Endothelial cell of umbilical vein (primary cell): ENCODE measurements at places on chromosomes 5 and 9. TPM values are rescaled to one million over a fixed set of nuclear protein-coding genes. Genes with fewer than 3 reads are reported as not detected.

- H3K4me3 ChIP-seq = no peak overlapping the region
- no peak for DNase-seq
- H3K4me1 ChIP-seq = no peaks in the 10 kb centered on the region
Observed at GRCh38 chr5:147687118-147687517, 95.4 kb downstream of the JAKMIP2 start.

DNA sequence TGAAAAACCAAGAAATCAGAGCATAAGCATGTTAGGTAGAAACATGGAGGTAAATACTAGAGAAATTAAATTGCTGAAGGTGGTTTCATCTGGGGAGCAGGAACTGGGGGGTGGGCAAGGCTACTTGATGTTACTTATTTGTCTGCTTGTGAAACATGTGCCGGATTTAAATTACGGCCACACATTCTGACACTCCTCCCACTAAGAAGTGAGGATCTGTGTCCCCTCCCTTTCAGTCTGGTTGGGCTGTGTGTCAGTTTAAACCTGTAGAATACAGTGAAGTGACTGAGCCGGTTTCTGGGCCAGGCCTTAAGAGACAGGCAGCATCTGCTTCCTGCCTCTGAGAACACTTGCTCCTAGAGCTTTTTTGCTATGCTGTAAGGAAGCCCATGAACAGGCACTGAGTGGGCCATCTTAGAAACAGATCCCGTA lies 2.3 kb upstream of the IARS1 start:
- DNase-seq = no peak
- no peaks in the 10 kb centered on the region for H3K27me3 ChIP-seq
- H3K4me3 ChIP-seq = no peak overlapping the region
- peaks cover 23% of the 10 kb centered on the region for H3K4me1 ChIP-seq
- no peak overlapping the region for H3K27ac ChIP-seq

CBY3 gene
- not detected in 2 replicates for total RNA-seq

PCDHB3 gene
- total RNA-seq = not detected in 2 replicates

DNA sequence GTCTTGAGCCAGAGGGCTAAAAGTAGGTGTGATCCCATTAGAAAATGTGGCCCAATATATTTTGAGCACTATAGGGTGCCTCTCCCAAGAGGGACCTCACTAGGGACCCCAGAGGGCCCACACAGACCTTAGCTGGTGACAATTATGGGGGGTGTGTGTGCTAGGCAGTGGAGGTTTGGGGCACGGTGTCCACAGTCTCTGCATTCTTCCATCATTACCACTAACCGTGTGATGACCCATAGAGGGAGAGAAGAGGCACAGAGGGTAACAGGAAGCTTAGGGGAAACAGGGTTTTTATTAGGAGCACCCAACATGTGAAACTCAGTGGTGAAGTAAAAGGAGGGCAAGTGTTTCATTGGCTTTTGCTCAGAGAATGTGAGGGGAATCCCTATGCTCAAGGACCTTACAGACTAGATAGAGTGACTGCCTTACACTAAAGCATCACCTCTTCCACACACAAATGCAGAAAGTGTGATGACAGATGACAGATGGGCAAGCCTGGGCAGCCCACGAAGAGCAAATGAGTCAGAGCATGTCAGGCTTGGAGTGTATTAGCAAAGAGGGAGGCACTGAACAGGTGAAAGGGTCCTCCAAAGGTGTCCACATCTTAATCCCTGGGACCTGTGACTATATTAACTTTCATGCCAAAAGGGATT lies 2.5 kb upstream of the ACTL7A start:
- H3K4me3 ChIP-seq = no peak overlapping the region
- no peaks in the 10 kb centered on the region for H3K4me1 ChIP-seq
- no peaks in the 10 kb centered on the region for H3K36me3 ChIP-seq
- DNase-seq = no peak

DNA sequence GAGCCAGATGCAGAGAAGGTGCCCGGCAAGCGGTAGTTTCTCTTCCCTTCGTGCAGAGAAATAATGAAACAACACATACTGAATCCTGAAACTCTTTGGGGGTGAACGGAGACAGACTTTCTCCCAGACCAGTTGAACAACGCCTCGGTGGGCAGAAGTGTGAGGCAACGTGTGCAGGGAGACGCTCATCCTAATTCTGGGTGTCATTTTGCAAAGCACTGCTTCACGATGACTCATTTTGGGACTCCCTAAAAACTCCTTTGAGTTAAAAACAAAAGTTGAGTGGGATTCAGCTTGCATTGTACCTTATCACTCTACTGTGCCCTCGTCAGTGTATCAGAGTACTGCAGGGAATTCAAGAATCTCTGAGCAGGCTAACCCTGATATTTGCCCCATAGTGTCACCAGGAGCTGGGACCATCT lies 3.5 kb upstream of the NEK6 start:
- no peak for DNase-seq
- no peak overlapping the region for H3K4me3 ChIP-seq
- no peaks in the 10 kb centered on the region for H3K36me3 ChIP-seq
- H3K27me3 ChIP-seq = no peaks in the 10 kb centered on the region

DNA sequence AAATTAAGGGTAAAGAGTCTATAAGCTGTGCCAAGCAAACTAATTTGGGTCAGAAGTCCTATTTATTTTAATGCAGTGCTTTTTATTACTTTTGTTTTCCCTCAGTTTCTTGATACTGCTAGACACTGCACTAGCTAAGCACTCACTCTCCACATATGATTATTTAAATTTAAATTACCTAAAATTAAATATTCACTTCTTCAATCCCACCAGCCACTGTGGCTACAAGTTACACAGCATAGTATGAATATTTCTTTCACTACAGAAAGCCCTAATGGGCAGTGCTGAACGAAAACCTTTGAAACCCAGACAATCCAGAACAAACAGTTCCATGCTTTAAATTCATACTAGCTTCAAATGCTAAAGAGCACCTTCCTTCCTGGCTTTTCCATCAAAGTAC lies 23.6 kb downstream of the ABHD17B start:
- H3K27me3 ChIP-seq = no peaks in the 10 kb centered on the region
- no peak overlapping the region for H3K4me3 ChIP-seq
- peaks cover 3% of the 10 kb centered on the region for H3K4me1 ChIP-seq
- H3K36me3 ChIP-seq = no peaks in the 10 kb centered on the region
- no peak for DNase-seq

CCNO gene
- 0.58 and 0.88 TPM in 2 replicates for total RNA-seq

TRPM6 gene
- 0.12 and 0.22 TPM in 2 replicates for total RNA-seq

ELL2 gene
- total RNA-seq = 26.0 and 39.8 TPM in 2 replicates

PLCXD3 gene
- not detected in 2 replicates for total RNA-seq

OLFML2A gene
- total RNA-seq = 0.32 and 1.1 TPM in 2 replicates
